ENCODE measurements at places on chromosomes 2 and 18.
A peak's percentile ranks its signal among the peaks of the same experiment; 100 is the strongest.

DNA sequence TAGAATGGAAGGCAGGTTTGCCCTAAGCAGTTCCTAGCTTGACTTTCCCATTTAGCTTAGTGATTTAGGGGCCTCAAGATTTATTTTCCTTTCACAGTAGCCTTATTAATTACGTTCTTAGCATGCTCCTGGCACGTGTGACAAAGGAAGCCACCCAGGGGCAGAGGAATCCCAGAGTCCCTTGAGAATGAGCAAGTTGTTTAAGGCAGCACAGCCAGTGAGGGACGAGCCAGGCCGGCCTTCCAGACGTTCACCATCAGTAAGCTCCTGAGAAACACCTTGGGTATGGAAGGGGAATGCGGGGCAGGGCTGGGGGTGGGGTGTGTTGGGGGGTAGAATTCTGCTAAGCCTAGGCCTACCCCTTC lies 76.3 kb downstream of the SOWAHC start:
- no peak for DNase-seq

DNA sequence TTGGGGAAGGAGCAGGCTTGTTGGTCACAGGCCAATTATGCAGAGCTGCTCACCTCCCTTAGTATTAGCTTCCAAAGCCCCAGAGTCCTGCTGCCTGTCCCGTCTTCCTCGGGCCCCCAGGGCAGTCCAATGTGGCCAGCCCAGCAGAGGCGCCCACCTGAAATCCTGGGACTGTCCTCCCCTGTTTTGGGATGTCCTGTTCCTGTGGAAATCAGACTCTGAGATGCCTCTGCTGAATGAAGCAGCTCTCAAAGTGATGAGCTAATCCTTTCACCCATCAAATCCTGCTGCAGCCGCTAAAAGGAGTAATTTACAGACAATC lies 105.3 kb downstream of the CABLES1 start:
- DNase-seq = no peak

DNA sequence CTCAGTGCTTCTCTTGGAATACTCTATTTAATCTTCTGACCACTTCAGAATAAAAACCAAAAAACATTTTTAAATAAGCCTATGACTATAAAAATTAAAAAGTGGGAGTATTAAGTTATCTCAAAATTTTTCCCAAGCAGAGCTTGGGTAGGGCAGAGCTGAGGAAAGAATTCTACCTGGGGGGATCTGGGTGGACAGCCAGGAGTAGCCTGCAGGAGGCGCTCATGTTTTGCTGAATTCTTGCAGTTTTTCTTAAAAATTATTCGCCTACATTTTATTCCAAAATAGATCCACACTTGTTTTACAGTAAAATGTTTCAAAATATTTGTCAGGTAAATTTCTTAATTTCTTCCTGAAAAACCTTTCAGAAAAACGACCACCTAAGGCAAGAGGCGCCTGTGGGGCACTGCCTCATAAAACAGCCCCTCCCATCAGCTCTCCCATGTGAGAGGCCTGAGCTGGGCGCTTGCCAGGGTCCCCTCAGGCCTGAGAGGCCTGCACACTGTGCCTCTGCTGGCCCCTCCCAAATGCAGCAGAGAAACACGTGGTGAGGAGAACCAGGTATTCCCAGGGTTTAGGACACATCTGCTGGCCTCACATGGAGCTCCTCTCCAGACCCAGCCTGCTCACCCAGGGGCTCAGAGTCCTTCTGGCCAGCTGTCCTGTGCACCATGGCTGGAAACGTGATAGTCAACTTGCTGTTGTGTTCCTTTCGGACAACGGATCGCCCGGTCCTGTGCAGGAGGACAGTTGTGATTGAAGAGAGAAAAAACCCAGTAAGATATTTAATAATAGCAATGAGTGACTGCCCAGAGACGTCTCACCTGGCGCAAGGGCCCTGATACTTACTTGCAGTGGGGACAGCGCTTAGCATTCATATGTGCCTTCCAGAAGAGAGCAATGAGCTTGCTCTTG lies 17.5 kb downstream of the POLR1A start:
- DNase-seq = no peak

DNA sequence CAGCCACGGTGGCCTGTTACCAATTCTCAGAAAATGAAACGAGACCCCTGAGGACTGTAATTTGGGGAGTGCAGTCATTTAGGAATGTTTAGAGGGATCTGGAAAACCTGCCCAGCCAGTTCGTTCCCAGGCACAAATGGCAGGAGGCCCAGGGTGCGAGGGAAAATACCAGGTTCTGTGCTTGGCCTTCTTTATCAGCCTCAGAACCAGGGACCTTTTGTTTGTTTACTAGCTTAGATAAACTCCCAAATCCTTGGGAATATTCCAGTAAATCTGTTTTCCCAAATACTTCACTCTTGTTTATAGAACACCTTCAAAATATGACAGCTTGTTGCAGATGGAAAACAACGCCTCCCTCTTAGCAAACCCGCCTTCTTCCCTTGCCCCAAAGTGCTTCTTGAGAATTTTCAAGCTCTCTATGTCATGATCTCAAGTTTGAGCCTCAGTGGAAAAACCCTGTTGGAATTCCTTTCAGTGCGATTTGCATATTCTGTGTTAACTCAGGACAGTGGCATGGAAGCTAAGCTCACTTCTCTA lies 400.3 kb upstream of the SMIM21 start:
- no peak for DNase-seq

DNA sequence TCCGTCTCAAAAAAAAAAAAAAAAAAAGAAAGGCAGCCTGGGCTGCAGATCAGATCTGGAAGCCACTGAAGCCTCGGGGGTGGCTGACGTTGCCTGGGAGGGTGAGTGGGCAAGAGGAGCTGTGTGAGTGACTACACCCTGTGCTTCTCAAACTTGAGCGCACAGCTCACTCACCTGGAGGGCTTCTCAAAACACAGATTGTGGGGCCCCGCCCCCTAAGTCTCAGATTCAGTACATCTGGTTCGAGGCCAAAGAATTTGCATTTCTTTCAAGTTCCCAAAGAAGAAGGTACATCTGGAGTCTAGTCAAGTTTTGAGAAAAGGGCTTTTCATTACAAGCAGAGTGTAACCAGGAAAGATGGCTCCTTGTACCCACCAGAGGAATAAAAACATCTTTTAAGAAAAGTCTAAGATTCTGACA lies 97.7 kb upstream of the CAB39 start:
- DNase-seq = no peak

- no peak for DNase-seq
Measured at GRCh38 chr2:119723186-119723585, 36.5 kb upstream of the PTPN4 start.

GRCh38 chr2:191333911-191334357 lies 88.7 kb downstream of the MYO1B start:
- DNase-seq = peak; percentile 71

DNA sequence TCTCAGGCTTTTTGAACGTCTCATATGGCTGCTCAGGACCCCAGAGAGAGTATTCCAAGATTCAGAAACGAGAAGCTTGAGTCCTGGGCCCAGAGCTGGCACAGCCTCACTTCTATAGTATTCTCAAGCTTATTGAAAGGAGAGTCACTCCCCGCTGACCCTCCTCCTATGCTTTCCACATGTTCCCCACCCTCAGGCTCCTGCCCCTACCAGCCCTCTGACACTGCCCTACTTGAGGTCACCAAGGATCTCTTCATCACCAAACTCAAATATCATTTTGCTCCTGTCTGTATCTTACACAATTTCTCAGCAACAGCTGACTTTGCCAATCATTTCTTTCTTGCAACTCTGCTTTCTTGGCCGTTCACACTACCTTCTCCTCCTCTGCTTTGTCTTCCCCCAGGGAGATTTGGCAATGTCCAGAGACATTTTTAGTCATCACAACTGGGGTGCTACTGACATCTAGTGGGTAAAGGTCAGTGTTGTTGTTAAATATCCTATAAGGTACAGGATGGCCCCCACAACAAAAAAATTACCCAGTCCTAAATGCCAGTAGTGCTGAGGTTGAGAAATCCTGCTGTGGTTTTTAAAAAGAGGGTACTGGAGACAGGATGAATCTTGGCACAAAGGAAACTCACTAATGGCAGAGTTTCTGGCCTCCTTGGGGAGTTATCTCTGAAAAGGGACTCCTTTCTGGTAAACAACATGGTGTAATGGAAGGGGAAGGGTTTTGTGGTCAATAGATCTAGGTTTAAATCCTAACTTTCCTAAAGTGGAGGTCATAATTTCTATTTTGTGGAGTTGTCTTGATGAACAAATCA lies 26.9 kb upstream of the INSIG2 start:
- peak; percentile 48 for DNase-seq

DNA sequence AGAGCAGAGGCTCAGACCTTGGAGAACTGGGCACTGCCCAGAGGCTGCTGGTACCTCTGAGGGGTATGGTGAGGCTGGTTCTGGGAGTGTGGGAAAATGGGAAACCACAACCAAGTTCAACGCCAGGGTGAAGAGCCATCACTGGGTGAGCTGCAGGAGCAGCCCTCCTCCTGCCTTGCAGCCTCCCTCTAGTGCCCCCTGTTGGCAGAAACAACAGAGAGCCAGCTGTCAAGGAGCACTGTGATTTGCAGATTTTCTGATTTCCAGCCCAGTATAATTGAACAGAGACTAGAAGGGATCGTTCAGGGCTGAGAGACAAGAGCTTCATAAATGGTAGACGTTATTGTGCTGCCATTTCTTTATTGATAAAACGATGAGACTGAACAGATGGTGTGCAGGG lies 50.5 kb downstream of the MAPK4 start:
- no peak for DNase-seq

GRCh38 chr2:168730344-168730743 lies 72.1 kb upstream of the NOSTRIN start:
- DNase-seq = no peak

DNA sequence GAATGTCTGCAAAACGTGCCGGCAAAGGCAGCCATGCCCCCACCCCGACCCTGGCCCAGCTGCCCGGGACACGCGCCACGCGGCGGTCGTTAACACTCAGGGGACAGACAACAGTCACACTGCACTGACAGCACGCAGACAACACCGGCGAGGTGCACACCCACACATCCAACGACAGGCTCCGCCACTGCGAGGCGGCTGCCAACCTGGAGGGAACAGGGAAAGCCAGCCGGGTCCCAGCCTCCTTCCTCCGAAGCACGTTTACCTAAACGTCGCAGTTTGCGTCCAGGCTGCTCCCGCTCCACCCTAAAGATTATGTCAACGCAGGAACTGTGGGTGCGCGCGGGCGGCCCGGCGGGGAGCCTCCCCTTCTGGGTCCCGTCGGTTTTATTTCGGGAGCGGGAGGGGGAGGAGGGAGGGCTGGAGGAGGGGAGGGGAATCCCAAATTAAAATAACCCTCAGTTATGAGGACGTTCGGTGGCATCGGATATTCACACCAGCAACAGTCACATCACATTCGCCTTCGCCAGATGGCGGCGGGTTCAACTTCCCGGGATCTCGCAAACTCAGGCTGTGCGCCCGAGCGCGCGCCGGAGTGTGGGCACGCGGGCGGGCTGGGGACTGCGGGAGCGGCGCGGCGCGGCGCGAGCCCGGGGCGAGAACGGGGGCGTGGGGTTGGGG lies 644 bp downstream of the PTGR3 start:
- DNase-seq = no peak

GRCh38 chr2:226578373-226578772 lies 221.2 kb downstream of the IRS1 start:
- no peak for DNase-seq

DNA sequence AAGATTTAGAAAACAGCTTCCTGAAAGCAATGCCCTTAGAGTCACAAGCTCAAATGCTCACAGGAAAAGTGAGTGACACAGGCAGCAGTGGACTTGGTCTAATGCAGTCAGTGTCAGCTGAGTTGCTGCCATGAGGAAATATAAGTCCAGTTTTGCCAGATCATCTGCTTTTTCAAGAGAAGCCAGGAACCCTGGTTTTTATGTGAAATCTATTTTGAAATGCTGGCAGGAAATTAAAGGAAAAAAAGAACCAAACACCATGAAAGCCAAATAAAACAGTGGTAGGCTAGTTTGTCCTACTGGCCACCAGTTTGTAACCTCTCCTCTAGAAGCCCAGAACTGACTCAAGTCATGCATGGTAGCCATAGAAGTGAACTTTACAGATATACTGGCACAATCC lies 109.2 kb downstream of the THADA start:
- DNase-seq = no peak

- no peak for DNase-seq
Measured at GRCh38 chr2:42048299-42049220, 739 bp downstream of the PKDCC start.

- DNase-seq = no peak
Measured at GRCh38 chr2:159317392-159318088, 31.0 kb upstream of the WDSUB1 start.

DNA sequence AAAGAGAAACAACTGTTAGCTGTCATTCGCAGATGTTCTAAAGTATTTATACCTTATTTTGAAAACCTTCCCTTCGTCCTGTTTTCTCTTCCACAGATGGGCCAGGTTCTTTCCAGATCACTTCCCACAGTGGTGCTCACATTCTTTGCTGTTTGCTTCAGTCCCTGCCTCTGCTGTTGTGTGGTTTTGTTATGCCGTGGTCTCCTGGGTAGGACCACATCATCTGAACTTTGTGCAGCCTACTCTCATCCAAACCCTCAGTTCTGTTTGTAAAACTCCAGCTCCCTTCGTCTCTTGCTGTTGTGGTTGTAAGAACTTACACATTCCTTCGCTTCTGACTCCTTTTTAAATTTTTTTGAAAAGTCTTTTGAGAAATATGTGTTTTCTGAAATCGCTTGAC lies 38.1 kb downstream of the ZNF236 start:
- DNase-seq = no peak

DNA sequence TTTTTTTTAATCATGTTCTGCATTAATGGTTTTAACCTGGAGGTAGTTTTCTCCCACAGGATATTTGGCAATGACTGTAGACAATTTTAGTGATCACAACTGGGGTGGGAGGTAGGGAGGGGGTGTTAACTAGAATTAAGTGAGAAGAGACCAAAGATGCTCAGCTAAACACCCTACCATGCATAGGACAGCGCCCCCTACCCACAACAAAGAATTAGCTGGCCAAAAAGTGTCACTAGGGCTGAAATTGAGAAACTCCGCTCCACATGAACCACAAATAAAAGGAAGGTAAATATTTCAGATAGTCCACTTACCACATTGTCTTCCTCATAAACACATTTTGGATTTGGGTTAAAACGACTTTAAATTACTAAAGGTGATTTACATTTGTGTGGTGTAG lies 942.6 kb downstream of the SUCLG1 start:
- DNase-seq = no peak

GRCh38 chr18:78099979-78100588 lies 850.4 kb downstream of the GALR1 start:
- DNase-seq = no peak

DNA sequence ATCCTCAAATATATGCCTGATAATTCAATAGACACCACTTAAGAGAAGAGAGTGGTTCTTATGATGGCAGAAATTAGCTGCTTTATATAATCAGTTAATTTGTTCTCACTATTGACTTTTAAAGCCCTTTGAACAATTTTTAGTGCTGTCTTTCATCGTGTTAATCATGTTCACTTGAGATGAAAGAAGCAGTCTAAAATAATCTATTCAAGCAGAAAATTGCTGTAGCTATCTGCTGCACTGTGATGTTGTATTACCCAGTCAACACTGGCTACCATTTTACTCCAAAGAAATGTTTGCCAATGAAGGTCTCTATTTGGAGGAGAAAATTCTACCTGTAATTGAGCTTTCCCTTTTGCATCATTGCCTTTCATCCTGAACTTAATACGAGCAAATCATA lies 459.8 kb upstream of the FSIP2 start:
- no peak for DNase-seq

GRCh38 chr2:36125702-36126101 lies 229.9 kb upstream of the CRIM1 start:
- DNase-seq = no peak

Measured in HS-27A (cell line).